ENCODE measurements at places on chromosomes 5 and 9.

- no peak for DNase-seq
Measured at GRCh38 chr5:113157886-113158285, 181.3 kb downstream of the DCP2 start.

DNA sequence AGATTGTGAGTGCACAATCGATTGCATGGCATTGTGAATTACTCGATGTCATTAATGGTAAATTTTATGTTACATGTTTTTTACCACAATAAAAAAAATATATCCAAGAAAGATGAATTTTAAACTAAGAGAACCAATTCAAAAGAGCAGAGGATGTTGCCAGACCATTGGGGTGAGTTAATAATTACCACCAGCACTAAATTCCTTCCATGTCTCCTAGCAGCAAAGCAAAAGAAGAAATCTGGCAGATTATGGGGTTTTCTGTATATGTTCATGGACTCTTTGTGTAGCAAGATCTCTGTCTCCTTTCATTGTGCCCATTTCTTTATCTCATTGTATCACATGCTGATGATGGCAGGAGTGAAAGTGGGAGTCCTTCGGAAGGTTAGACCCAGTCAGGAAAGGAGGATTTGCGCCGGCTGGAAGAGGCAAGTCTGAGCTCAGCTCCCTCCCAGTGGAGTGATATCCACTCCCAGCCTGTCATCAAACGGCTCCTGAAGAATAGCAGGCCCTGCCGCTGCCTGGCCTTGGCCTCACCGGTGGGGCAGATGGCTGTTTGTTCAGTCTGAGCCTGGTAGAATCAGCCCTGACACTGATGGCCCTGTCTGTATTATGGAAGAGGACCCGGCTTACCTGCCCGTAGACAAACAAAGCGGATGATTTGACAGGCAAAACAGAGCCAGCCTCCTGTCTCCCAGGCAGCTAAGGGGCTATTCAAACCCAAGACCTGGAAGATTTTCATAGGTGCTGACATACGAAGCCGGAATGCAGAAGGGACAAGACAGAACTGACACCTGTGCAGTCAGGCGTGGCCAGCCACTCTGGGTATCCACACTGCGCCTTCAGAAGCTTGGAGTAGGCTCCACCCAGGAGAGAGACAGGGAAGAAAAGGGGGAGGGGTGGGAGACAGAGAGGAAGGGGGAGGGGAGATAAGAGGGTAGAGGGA is 21.9 kb upstream of the FOXE1 start:
- no peak for DNase-seq

GRCh38 chr9:111613436-111614040 is 14.1 kb upstream of the PTGR1 start:
- no peak for DNase-seq

DNA sequence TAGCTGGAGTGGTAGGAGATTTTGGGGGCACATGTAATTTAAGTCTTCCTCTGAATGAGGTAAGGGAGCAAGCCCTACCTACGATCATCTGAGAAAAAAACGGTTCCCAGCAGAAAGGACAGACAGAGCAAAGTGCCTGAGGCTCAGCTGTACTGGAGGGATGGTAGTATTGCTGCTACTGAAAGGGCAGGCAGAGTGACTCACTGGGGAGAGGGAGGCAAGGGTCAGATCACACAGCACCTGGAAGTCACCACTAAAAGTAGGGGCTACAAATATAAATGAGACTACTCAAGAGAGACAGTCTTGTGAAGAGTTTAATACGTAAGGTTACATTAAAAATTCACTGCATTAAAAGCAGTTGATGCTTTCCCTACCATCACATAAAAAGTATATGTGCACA is 75.9 kb downstream of the NFIB start:
- no peak for DNase-seq

DNA sequence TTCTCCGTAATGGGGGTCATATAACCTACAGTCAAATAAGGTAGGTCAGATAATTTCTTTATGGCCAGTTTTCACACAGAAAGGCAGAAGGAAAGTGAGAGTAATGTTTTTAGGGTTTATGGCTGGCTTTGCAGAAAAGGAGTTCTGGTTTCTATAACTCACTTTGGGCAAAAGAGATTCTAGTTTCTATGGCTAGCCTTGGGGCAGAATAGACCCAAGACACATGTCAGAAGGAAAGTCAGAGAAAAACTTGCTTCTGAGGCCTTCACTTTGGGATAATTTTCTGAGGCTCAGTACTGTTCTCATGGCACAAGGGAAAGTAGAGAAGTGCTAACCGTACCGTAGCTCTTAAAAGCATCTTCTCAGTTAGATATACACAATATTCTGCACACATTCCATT is 1145.3 kb downstream of the EFNA5 start:
- DNase-seq: no peak

DNA sequence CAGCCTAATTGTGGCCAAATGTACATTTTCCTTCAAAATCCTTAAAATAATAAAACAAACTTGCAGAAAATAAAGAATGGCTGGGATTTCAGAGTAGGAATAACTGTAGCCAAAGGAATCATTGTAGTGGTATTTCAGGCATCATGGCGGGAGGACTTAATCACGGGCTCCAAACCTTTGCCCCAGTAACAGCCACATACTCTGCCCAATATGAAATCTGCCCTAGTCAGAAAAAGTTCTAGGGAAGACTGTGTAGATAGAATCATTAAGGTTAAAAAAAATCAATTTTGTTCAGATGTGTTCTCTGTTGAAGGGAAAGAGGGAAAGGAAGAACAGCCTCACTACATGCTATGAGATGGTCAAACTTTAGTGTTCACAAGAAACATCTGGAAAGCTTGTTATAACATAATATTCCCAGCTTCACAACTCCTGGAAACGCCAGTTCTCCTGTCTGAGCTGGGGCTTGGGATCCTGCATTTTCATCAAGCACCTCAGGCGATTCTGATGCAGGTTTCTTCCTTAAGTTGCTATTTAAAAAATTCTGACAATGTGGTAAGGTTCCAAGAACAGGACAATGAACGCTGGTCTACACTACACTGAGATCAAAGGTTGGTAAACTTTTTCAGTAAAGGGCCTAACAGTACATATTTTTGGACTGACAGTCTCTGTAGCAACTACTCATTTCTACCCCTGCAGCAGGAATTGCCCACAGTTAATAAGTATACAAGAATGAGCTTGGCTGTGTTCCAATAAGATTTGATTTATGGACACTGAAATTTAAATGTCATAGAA is 87.9 kb downstream of the CEMIP2 start:
- DNase-seq: no peak

- no peak for DNase-seq
Measured at GRCh38 chr5:151465476-151465875, 18.1 kb downstream of the SLC36A1 start.
